ENCODE measurements at places on chromosomes 16 and 17.

GRCh38 chr17:31415004-31415454 lies 23.6 kb downstream of the RAB11FIP4 start:
- no peaks in the 10 kb centered on the region for H3K4me1 ChIP-seq
- H3K4me3 ChIP-seq, result no peak overlapping the region
- H3K27ac ChIP-seq, result no peak overlapping the region
- DNase-seq, result no peak
- no peaks in the 10 kb centered on the region for H3K36me3 ChIP-seq

DNA sequence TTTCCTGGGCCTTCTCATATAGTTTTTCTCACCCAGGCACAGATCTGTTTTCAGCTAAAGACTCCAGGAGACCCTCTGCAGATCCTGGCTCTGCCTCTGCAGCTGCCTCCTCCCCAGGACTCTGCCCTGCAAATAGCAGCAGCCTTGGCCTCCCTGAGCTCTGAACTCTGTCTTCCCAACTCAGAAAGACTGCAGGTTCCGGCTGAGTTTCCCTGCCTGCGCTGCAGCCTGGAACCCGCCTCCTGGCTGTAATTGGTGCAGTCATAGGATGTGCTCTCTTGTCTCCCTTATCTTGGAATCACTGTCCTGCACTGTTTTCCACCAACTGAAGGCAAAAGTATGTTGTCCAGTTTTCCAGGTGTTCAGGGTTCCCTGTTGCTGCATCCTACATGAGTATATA lies 14.3 kb upstream of the DNASE1 start:
- H3K4me3 ChIP-seq, result no peak overlapping the region
- H3K27me3 ChIP-seq, result no peaks in the 10 kb centered on the region
- no peak for DNase-seq
- H3K27ac ChIP-seq, result no peak overlapping the region
- peaks cover 10% of the 10 kb centered on the region for H3K36me3 ChIP-seq

GRCh38 chr16:78681743-78682142 lies 582.3 kb downstream of the WWOX start:
- H3K4me1 ChIP-seq, result no peaks in the 10 kb centered on the region
- DNase-seq, result no peak
- H3K27me3 ChIP-seq, result no peaks in the 10 kb centered on the region
- H3K27ac ChIP-seq, result no peak overlapping the region
- no peak overlapping the region for H3K4me3 ChIP-seq
- no peaks in the 10 kb centered on the region for H3K36me3 ChIP-seq

- DNase-seq, result no peak
- H3K4me3 ChIP-seq, result no peak overlapping the region
- no peaks in the 10 kb centered on the region for H3K4me1 ChIP-seq
These were observed 7.0 kb downstream of the DOC2A start for GRCh38 chr16:30003670-30004423.

- H3K27me3 ChIP-seq, result peaks cover 19% of the 10 kb centered on the region
- H3K4me1 ChIP-seq, result no peaks in the 10 kb centered on the region
- no peak within 1 kb of the TSS for H3K27ac ChIP-seq
- no peaks in the 10 kb centered on the region for H3K36me3 ChIP-seq
- DNase-seq, result no peak
These were observed at the start of gene NOG for GRCh38 chr17:56593646-56594319. TSS of gene NOG (plus strand) at chr17:56593699. CDS start at chr17:56594224, 525 bp downstream.
